Activated CD4-positive, alpha-beta T cell treated with anti-CD3 and anti-CD28 coated beads for 1 hour (primary cell): ENCODE measurements at places on chromosomes 7 and 10.

GRCh38 chr7:120677535-120677934 lies 180.4 kb downstream of the TSPAN12 start:
- no peak for DNase-seq

DNA sequence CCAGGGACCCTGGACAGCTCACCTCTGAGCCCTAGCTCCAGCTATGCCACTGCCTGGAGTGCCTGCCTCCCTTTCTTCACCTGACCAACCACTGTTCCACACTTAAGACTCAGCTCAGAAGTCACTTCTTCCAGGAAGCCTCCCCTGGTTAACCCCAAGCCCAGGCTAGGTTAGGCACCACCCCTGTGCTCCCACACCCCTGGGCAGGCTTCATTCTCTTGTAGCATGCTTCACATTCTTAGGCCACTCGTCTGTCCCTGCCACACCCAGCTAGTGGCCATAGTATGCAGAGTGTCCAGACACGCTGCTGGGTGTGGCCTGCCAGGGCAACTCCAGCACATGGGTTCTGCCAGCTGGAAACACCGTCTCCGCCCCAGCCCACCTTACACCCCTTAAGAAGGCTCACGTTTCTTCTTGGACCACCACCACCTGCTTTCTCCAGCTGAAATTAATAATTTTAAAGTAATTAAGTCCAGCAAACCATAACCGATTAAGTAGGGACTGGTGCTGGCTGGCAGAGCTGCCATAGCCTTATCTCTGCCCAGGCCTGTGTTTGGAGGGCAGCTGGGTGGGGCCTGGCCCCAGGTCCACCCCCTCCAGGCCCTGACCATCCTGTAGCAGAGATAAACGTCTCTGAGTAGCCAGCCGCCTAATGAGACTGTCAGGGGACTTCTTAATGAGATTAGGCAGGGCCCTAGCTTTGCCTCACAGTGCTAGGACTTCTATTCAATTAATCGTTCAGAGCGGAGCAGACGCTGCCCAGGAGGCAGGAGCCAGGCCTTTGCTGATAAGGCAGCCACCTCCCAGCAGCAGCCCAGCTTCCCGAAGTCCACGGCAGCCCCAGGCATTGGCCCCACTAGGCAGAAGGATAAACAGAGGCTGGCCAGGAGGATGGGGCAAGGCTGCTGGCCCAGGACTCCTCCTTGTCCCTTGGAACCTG lies 20.5 kb downstream of the GRID1 start:
- DNase-seq = no peak

DNA sequence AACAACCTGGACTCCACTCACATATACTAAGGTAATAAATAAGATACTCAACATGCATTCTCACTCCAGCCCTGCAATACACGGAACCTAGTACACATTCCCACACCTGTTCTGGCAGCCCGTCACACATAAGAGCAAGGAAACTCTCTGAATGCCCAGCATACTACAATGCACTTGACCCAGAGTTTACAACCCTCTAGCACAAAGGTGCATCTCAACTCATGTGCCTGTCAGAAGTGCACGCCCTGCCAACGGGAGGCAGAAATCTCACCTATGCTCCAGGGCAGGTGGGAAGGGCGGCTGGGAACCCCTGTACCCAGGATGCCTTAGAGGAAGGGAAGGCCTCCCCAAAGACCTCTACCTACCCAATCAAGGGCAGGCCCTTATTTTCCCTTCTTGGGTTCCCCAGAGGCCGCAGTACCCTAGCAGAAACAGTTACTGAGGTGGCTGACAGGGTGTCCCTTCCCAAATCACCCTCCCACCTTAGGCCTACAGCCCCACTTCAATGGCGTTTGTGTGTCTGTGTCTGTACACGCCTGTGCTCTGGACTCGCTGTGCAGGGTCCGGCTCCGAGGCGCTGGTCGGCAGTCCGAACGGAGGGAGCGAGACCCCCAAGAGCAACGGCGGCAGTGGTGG lies 2.0 kb downstream of the EVX1 start:
- no peak for DNase-seq

- peak; percentile 51 for DNase-seq
Measured at GRCh38 chr7:2863461-2864066, 19.5 kb upstream of the GNA12 start.

GRCh38 chr10:78559661-78560340 lies 509.0 kb upstream of the ZMIZ1 start:
- DNase-seq = no peak

DNA sequence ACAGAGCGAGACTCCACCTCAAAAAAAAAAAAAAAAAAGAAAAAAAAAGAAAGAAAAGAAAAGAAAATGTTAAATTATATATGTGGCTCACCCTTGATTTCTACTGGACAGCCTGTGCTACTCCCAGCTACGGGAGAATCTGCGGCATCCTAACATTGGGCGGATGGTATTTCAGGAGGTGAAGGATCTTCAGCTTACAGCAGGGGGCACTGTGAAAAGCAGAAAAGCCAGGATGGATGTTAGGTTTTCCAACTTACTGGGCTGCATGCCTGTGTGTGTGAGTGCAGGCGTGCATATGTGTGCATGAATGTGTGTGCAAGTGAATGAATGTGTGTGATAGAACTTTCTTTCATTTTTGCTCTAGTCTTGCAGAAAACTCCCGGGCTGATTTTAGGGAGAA lies 1066.5 kb downstream of the TYW1 start:
- no peak for DNase-seq

DNA sequence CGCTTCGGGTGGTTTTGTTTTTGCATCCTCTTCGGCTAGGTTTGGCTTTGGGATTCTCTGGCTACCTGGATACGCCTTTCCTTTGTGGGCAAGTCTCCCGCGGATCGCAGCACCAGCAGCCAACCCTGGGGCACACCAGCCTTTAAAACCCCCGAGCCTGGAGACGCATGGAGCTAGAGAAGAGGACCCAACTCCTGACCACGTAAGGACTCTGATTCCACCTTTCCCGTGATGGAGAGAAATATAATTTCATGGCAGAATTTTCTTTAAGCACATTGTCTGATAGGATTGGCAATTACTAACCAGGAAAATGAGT lies 535.4 kb upstream of the GALNT17 start:
- DNase-seq = no peak

DNA sequence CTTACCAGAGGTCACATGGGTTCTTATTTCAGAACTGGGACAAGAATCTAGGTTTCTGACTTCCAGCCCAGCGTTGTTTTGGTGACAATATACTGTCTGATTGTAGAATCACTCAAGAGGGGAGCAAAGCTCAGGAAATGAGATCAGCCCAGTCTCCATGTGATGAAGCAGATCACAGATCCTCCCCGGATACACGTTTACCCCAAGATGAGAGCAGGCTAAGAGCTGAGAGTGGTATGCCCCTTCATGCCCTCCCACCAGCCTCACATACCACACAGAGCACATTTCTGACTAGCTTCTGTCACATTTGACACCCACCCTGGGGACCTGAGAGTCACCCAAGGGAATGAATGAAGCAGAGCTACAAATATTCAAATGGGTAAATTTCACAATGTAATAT lies 27.1 kb upstream of the PRKCQ start:
- DNase-seq = peak; percentile 15

DNA sequence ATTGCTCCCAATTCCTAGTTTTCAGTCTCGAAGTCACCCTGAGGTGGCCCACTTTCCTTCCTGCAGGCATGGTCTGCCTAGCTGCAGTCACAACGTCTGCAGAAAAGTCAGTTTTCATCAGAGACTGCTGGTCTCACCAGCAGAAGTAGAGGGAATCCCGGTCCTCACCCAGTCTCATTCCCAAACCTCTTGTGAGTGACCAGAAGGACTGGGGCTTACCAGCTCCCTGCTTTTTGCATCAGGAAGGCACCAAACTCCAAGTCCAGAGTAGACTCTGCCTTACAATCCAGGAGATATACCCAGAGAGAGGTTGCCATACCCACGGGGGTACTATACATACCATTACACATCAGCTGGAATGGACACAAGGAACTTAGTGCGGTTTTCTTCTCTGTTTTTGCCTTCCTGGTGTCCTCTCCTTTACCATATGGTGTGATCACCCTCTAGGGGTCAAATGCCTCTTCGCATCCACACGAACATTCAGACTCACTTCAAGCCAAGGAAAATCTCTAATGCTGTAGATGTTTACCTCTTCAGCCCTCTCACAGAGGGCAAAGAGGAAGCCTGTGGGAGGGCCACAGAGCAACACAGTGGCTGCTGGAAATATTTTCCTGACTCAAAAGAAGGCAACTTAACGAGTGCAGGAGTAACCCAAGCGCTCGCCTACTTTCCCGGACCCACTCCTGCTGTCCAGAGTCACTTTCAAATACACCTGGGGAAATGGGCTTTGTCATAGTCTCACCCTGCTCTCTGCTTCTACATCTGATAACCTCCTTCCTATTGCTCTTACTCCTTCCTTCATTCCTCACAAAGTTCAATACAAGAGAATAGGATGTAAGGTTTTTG lies 220.9 kb downstream of the C7orf25 start:
- no peak for DNase-seq

DNA sequence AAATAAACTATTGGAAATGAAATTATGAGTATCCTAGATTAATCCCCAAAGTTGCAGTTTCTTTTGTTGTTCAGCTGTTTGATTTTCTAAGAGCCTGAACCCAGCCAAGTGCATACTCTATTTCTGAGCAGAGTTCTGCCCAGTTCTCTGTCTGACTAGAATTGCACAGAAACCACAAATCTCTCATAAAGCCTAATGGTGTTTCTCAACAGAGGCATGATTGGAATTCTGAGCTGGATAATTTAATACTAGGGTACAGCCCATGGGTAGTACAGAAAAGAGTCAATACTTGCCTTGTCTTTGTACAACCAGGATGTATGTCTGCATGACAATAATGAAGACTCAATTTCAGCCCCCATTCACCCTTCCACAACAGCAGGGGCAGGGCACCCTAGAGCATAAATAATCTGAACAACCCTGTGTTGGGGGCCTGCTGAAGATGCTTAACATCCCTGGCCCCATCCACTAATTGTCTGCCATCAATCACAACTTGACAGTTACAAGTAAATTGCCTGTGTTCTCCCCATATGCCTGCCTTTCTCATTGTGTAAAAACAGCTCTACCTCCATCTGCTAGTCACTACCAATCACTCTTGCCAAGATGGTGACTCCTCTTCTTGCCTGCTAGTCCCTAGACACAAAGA lies 114.4 kb downstream of the NPSR1 start:
- no peak for DNase-seq

DNA sequence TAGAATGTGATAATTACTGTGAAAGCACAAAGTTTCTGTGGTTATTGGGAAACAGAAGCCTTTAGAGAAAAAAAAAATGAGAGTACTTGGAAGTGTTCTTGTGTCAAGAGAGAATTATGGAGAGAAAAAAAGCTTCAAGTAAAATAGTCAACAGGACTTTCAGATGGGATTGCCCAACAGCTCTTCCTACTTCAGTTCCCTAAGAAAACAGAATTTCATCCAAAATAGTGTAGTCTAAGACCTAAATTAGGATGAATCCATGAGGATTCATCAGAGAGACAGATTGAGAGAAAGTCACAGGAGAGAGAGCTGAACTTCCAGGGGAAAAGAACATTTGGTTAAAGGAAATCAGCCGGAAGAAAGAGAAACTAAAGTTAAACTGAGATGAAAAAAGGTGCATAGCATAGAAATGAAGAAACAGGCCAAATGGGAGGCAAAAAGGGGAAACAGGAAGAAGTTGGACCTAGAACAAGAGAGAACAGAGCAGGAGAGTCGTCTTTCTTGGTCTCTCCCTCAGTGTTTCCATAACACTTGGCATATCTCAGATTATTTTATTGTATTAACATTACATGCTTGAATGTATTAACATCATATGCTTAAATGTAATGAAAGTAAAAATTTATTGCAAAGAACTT lies 2.5 kb downstream of the SCIN start:
- no peak for DNase-seq

DNA sequence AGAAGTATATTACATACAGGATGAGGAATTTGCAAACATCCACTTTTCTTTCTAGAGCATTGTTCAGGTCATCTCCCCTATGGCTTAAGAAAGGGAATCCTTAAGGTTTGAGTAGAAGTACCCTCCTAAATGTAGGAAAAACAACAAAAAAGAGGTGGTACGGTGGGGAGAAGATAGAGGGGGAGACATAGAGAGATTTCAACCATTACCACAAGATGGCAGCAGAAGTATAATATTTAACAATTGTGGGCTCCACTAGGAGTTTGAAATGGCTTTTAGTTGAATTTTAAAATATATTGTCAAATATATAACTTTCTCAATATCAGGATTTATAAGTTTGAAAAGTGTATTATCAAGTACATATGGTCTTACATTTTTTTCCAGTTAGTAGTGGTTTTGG lies 72.7 kb upstream of the PRKG1 start:
- no peak for DNase-seq

GRCh38 chr10:24465891-24466818 lies 257.2 kb downstream of the KIAA1217 start:
- DNase-seq = no peak

DNA sequence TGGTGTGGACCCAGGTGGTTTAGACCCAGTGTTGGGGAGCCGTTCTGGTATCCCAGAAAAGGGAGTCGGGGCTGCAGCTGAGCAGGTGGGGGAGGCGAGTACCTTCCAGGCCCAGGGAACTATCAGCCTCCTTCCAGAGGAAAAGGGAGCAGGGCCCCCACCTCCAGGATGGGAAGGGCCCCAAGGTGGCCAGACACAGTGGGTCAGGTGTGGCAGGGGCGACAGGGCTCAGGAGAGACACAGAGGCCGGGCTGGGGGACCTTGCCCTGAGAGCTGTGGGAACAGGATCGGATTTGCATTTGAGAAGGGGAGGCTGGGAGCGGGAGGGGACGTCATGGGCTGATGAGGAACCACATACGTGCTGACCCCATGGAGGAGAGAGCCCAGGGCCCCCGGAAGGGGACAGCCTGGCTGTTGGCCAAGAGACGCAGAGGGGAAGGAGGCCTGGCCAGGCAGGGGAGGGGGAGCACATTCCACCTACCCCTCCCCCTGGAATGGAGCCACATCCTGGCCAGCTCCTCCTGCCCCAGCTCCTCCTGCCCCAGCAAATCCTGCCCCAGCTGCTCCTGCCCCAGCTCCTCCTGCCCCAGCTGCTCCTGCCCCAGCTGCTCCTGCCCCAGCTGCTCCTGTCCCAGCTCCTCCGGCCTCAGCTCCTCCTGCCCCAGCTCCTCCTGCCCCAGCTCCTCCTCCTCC lies 9.7 kb upstream of the TTYH3 start:
- DNase-seq = no peak

DNA sequence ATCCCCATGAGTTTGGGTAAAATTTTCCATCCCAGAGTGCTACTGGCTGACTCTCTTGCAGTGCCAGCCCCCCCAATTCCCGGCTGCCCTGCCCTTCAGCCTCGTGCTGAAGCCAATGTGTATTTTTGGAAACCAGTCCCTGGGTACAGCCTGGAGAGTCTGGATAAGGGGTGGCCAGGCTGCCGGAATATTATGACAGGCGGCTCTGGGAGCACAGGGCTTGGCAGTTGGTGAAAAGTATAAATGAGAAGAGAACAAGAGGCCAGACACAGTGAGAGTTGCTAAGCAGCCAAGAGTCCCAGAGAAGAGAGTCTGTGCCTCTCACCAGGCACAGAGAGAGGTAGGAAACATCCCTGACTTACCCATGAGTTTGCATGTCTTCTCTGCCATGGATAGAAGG lies 53.6 kb downstream of the TMEM130 start:
- no peak for DNase-seq

GRCh38 chr7:66138994-66139752 lies 24.5 kb downstream of the CRCP start:
- no peak for DNase-seq
